ENCODE measurements at places on chromosomes 6 and 20. TPM values are rescaled to one million over a fixed set of nuclear protein-coding genes. Genes with fewer than 3 reads are reported as not detected.
A peak's percentile ranks its signal among the peaks of the same experiment; 100 is the strongest.

FLRT3 gene
- polyA plus RNA-seq = 5.0 TPM

- no peak for DNase-seq
Observed at GRCh38 chr6:56223995-56224394, 23.4 kb downstream of the COL21A1 start.

- DNase-seq = no peak
Observed at GRCh38 chr20:57657535-57658446, 37.6 kb upstream of the ZBP1 start.

DNA sequence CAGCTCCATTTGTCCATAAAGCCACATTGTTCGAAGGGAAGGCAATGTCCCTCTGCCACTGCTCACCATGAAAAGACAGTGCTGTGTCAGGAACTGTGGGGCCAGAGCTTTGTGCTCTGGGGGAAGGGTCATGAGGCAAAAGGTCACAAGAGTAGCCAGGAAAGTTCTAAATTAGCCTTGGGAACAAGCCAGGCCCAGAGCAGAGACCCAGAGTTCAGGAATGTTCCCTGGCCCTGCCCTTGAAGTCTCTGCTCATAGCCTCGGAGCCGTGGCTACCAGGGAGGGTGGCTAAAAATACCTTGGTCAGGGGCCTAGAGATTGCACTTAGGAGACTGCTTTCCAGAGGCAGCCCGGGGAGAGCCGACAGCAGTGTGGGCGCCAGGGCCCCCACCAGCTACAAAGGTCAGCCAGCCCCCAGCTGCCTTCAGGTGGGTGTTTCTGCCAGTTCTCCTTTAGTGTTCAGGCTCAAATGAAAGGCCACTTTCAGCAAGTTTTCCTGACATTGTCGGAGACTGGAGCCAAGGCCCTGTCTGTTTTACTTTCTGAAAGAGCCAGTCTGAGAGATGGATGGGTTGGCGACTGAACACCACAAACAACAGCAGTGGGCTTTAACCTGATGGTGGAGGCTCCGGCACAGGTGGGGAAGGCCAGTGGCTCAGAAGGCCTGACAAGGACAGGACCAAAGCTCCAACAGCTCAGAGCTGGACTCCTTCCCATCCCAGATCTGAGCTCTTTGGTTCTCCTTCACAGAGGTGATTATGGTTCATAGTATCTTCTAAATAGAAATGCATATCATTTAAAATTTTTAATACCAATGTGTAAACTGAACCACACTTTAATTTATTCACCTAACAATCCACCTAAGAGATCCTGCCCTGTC is 76.2 kb downstream of the CDH26 start:
- DNase-seq = no peak

- peak; percentile 23 for DNase-seq
Observed at GRCh38 chr6:44338228-44339122, 4.0 kb upstream of the SPATS1 start.

Data from urinary bladder (tissue), 4 donors.